Ascending aorta (tissue), 2 donors: ENCODE measurements at places on chromosomes 2 and 18.

- no peak for DNase-seq
These were observed 17.8 kb upstream of the MPPE1 start for GRCh38 chr18:11925800-11926481.

GRCh38 chr2:232238108-232238507 is 140.4 kb upstream of the ALPP start:
- no peak for DNase-seq

DNA sequence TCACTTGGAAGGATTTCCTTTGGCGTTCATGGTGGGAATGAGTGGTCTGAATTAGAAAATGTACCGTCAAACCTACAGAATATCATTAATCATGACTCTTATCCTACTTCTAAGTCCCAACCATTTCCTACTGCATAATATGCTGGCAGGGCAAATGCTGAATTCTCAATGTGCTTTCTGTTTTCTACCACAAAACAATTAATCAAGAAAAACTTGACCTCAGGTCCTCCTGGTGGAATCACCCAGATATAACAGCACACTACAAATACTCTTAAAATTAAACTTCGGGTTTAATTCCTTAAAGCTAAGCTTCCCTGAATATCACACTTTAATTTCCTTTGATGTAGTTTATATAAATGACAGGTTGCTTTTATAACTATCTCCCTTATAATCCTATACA is 301.6 kb downstream of the AFF3 start:
- no peak for DNase-seq

GRCh38 chr2:171004363-171004762 is 75.3 kb downstream of the GORASP2 start:
- DNase-seq: no peak

DNA sequence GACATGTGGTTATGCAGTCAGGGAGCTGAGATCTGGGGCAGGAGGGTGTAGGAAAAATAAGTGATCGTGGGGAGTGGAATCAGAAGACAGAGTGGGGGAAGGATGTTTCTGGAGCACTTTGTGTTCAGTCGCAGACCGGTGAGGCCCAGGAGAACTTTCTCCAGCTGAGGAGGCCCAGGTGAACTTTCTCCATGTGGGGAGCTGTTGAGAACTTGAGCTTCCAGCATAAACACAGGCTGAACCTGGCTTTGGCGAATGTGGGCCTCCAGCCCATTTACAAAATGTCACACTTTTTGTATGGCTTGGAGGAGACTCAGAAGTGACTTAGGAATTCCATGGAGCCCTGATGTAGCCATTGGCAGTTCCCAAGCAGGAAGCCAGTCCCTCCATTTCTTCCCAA is 108.5 kb downstream of the VAPA start:
- peak; percentile 54 for DNase-seq

DNA sequence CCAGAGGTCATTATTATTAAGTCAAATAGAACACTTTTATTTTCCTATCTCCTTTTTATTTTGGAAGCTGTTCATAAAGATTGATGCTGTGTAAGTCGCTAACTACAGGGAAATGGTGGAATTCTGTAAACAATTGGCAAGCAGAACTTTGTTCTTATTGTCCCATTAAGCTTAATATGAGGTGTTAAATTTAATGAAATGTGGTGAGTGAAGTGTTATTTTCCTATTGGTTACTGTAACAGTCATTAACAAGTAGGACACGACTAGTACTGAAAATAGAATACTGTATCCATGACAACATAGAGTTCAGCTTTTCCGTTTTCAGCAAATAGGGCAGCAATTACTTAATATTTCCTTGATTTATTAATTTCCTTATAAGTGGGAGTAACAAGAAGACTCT is 279.1 kb upstream of the ZEB2 start:
- no peak for DNase-seq

DNA sequence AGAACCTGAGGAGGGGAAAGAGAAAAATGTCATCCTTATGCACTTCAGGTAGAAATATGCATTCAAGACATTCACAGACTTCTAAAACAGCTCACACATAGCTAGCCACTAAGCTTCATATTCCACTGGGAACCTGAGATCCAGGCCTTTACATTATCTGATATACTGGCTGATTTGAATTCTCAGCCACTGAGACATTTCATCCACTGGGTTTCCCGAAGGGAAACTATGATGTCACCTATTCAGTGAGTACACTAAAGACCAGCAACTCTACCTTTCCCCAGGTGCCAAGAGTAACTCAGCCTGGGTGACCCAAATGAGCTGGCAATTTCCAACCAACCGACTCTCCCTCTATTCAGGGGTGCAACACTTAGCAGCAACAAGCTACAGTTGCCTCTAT is 21.7 kb upstream of the SP100 start:
- no peak for DNase-seq

- no peak for DNase-seq
These were observed 113.9 kb downstream of the ANKRD44 start for GRCh38 chr2:197196541-197197180.

- DNase-seq: no peak
These were observed 38.1 kb upstream of the NTSR2 start for GRCh38 chr2:11708106-11708505.

GRCh38 chr2:84749442-84749841 is 131.4 kb downstream of the TRABD2A start:
- no peak for DNase-seq

- peak; percentile 83 for DNase-seq
These were observed at the start of gene ACADL for GRCh38 chr2:210224941-210225672. Gene ACADL (minus strand): TSS chr2:210225447. CDS start chr2:210225263, 184 bp downstream.

DNA sequence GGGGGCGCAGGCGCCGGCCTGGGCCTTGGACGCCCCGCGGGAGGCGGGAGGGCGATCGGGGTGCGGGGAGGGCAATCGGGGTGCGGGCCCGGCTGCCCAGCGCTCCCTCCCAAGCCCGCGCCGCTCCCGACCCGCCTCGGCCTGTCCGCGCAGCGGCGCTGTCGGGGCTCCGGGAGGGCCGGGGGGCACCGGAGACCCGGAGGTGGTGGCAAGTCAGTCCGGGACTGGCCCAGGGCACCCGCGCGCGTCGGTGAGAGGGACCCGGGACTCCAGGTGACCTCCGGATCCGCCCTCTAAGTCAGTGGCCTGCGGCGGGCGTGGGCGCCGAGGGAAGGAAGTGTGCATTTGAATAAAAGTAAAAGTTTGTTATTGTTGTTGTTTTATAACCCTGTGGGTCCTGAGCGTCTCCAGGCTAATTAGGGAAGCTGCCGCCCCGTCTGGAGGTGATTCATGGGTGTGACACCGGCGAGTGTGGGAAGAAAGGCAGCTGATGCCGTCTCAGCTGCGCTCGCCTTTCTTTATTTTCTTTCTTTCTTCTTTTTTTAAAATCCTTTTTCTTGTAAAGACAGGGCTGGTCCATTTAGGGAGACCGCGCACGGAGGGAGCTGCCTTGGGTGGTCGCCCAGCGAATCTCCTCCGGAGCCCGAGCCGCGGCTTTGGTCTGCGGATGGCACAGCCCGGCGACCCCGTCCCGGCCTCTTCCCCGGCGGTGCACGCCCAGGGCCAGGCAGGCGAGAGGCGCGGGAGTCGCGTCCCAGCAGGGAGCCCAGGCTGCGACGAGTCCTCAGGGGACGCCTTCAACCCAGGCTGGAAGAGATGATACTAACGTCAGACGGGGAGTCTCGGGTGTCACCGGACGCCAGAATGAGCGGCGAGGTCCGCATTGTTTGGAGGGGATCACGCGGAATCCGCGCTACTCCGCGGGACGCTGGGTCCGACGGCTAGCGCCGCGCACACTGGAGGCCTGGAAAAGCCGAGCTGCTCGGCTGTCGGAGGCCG is 627 bp upstream of the CRACDL start:
- DNase-seq: no peak

DNA sequence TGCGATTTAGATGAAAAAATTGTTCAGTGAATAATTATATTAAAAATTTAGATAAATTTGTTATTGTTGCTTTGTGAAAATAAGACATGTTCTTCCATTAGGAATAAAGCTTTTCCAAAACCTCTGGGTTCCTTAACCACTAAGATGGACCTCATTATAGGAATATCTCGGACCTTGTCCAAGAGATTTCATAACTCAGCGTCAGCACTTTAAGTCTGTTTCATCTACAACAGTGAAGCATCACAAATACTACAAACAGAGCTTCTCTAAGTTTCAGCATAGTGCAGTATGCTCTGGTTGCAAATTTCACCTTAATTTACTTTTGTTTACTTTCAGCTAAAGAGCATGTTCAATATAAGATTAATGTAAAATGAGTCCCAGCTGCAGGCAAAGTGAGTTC is 150.3 kb downstream of the UBE2E3 start:
- DNase-seq: no peak
